ENCODE measurements at places on chromosomes 6 and 20.

DNA sequence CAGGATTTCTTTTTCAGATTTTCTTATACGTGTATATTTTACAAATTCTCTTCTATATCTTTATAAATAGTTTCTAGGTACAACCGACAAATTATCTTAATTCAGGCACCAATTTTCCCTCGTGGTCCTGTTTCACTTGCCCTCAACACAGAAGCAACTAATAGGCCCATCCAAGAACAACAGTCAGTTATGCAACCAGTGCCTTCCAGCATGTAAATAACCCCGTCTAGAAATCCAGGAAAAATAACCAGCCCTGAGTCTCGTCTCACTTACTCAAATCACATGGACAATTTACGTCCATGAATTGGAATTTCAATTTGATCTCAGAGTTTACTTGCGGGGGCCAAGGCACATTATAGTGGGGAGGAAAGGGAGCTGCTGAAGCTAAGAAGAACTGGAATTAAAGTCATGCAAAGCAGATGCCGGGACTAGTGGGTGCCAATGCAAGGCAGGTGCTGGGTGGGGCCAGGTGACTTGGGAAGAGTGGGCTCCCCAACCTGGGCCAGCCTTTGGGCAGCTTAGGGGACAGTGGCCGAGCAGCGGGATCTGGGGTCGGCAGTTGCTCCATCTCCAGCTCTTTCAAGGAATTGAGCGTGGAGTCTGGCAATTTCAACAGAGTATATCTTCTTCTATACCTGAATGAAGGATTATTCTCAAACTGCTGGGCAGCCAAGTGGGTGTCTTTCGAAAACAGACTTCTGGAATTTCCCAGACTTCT is 121.7 kb downstream of the EDN3 start:
- H3K27ac ChIP-seq: no peak overlapping the region
- H3K4me1 ChIP-seq: no peaks in the 10 kb centered on the region
- H3K4me3 ChIP-seq: no peak overlapping the region
- H3K27me3 ChIP-seq: peaks cover 40% of the 10 kb centered on the region

GRCh38 chr20:53708129-53708968 is 114.7 kb upstream of the ZNF217 start:
- no peak overlapping the region for H3K4me3 ChIP-seq
- no peaks in the 10 kb centered on the region for H3K27me3 ChIP-seq
- H3K36me3 ChIP-seq: no peaks in the 10 kb centered on the region
- DNase-seq: no peak

- no peak for DNase-seq
- no peaks in the 10 kb centered on the region for H3K4me1 ChIP-seq
- H3K27me3 ChIP-seq: no peaks in the 10 kb centered on the region
- no peak overlapping the region for H3K4me3 ChIP-seq
These were observed 18.9 kb downstream of the ZNF831 start for GRCh38 chr20:59182401-59183044.

DNA sequence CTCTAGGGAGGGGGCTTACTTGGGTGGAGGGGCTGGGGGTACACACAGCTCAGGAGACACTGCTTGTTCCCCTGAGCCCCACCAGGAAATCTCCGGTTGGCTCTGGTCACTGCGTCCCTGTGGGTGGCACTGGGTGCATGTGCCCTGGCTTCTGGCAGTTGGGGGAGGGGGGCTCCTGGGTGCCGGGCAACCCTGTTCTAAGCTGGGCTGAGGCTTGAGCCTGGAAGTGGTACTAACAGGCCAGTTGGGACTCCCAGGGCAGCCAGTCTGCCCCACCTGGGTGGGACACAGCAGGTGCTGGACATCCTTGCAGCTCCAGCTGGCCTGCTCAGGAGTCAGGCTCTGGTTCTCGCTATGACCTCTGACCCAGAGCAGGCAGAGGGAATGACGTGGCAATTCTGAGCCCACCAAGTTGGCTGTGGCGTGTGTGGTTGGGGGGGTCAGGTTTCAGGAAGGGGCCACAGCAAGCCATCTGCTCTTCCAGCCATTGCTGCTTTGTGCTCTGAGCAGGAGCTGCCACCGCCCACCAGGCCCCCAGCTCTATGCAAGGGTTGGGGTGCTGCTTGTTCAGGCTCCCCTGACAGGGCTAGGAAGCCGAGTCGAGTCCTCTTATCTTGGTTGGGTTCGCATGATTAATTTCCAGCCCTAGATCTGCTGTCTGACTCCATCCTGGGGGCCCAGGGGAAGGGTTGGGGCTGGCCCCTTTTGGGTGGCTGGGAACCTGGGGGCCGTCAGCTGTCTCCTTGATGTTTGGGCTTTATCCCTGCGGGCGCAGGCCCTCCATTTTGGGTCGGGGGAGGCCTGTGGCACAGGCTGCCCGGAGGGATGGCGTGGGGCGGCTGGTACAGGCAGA is 590 bp downstream of the C20orf204 start:
- H3K27ac ChIP-seq: peak overlapping the region; percentile 64
- H3K4me1 ChIP-seq: peaks cover 25% of the 10 kb centered on the region
- no peak overlapping the region for H3K4me3 ChIP-seq
- peaks cover 35% of the 10 kb centered on the region for H3K36me3 ChIP-seq
- peak; percentile 78 for DNase-seq

DNA sequence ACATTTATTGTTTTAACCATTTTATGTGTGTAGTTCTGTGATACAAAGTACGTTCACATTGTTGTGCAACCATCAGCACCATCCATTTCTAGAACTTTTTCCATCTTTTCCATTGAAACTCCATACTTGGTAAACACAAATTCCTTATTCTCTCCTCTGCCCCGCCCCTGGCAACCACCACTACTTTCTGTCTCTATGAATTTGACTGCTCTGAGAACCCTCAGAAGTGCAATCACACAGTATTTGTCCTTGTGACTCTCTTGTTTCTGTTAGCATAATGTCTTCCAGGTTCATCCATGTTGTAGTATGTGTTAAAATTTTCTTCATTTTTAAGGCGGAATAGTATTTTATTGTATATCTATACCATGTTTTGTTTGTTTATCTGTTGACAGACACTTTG is 56.9 kb downstream of the DHX35 start:
- H3K4me3 ChIP-seq: no peak overlapping the region
- H3K4me1 ChIP-seq: no peaks in the 10 kb centered on the region
- DNase-seq: no peak
- H3K27me3 ChIP-seq: no peaks in the 10 kb centered on the region
- H3K36me3 ChIP-seq: peaks cover 88% of the 10 kb centered on the region

DNA sequence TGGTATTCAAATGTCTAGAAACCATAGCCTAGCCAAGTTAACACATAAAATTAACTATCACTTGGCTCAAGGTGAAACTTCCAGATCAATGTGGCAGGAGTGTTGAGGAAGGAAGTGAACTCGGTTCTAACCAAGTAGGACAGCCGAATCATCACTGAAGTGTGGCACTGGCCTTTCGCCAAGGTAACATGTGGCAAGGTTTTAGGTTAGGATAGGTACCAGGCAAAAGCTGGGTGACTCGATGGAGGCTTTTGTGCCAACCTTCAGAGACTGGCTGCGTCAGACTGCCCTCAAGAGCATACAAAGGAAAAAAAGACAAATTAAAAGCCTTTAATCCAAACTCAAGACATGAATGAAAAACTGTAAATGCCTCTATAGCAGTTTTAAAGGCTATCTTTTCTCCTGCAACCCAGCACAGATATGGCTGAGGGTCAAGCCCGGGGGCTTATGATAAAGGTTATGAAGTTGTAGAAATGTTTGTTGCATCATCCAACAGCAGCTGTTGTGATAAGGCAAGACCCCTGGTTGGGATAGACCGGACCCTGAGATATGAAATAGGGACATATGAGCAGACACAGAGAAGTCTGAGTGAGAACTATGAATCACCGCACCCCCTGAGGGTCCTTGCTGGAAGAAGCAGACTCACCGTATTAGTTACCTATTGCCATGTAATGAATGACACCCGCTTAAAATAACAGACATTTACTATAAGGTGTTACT is 11.9 kb downstream of the PSMB9 start:
- H3K36me3 ChIP-seq: no peaks in the 10 kb centered on the region
- H3K4me1 ChIP-seq: no peaks in the 10 kb centered on the region
- H3K27me3 ChIP-seq: peaks cover 22% of the 10 kb centered on the region
- no peak overlapping the region for H3K4me3 ChIP-seq

DNA sequence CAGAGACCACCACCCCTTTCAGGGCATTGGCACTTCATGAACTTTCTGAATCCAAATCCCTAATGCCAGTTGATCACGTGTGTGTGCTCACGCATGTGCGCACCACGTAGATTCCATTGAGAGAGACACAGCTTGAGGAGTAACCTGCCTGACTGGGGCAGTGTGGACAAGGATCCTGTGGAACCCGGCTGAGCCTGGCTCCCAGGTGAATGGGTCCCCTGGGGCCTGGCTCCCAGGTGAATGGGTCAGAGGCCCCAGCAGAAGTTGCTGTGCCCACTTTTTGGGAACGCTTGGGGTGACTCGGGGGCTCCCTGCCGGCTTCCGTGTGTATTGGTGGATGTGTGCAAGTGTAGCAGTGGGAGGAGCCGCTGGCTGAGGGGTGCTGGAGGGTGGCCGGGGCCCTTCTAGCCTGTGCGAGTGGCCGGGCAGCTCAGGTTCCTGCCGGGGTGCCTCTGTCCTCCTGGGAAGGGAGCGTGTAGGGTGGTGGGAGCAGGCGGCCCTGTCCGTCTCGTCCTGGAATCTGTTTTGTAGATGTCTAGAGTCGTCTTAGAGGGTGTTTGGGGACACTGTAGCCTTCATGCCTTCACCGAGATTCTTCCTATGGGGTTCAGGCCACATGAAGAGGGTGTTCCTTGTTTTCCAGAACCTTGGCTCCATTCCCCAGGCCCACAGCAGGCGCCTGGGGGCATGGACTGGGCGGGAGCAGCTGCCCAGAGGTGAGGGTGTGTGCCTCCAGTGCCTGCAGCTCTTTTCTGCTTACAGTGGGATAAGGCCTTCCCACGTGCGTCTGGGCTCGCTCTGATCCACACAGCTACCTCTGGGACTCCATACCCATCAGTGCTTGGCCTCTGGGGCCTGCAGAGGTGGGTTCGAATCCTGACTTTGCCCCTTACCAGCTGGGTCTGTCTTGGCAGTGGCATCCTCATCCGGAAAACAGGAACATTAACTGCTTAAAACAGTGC is 3.2 kb downstream of the RBM38 start:
- peaks cover 74% of the 10 kb centered on the region for H3K36me3 ChIP-seq
- H3K4me3 ChIP-seq: no peak overlapping the region
- DNase-seq: no peak
- no peaks in the 10 kb centered on the region for H3K27me3 ChIP-seq

DNA sequence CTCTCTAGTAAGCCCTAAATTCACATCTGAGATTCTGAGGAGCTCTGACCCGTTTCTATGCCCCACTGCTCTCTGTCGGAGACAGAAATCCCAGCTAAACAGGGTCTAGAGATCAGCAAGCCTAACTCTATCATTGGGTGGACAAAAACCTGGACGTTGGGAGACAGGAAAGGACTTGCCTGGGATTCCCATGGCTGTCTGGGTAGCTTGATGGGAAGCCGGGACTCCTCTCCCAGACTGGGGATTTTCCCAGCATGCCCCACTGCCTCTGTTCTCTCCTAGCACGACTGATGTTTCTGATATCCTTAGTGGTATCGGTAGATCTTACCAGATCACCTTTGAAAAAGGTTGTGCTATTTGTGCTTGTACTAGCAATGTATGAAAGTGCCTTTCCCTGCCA is 22.9 kb downstream of the DUSP22 start:
- peaks cover 30% of the 10 kb centered on the region for H3K27me3 ChIP-seq
- no peaks in the 10 kb centered on the region for H3K36me3 ChIP-seq
- no peak overlapping the region for H3K27ac ChIP-seq
- no peak for DNase-seq
- H3K4me1 ChIP-seq: peaks cover 5% of the 10 kb centered on the region

GRCh38 chr6:30800871-30801270 is 56.5 kb upstream of the IER3 start:
- no peaks in the 10 kb centered on the region for H3K27me3 ChIP-seq
- no peaks in the 10 kb centered on the region for H3K36me3 ChIP-seq
- peaks cover 18% of the 10 kb centered on the region for H3K4me1 ChIP-seq

GRCh38 chr20:36271639-36272546 is 34.2 kb upstream of the DLGAP4 start:
- no peaks in the 10 kb centered on the region for H3K4me1 ChIP-seq
- H3K27ac ChIP-seq: no peak overlapping the region
- no peaks in the 10 kb centered on the region for H3K36me3 ChIP-seq
- H3K4me3 ChIP-seq: no peak overlapping the region

DNA sequence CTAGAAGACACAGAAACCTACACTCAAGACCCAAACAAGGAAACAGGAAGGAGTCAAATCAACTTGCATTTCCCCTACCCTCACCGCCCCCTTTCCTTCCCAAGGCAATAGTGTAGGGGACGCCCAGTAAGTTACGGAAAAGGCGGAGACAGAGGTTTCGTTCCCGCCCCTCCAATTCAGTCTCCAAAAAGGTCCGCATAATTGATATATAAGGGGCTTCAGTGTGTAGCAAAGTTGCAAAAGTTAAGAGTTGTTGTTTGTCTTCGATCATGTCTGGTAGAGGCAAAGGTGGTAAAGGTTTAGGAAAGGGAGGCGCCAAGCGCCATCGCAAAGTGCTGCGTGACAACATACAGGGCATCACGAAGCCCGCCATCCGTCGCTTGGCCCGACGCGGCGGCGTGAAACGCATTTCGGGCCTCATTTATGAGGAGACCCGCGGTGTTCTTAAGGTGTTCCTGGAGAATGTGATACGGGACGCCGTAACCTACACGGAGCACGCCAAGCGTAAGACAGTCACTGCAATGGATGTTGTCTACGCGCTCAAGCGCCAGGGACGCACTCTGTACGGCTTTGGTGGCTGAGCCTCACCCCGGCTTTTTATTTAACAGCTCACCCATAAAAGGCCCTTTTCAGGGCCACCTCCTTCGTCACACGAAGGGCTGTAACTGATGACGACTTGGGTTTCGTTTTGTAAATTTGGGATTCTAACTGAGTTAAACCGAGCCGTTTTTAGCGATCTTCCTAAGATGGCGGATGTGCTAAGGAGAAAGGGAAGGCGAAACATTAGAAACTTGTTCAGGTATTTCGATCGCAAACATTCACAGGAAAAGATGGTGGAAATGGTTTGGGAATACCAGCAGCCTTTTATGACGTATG is 124.6 kb upstream of the BTN3A2 start:
- H3K36me3 ChIP-seq: no peaks in the 10 kb centered on the region
- no peak overlapping the region for H3K4me3 ChIP-seq
- no peaks in the 10 kb centered on the region for H3K27me3 ChIP-seq

GRCh38 chr20:2101057-2101864 is at the start of gene STK35:
STK35 (plus strand) TSS chr20:2101827; CDS start chr20:2101882, 55 bp downstream.
- H3K27ac ChIP-seq: peak within 1 kb of the TSS; percentile 100
- H3K27me3 ChIP-seq: no peaks in the 10 kb centered on the region
- peak within 1 kb of the TSS; percentile 85 for H3K4me3 ChIP-seq
- peaks cover 21% of the 10 kb centered on the region for H3K36me3 ChIP-seq
- DNase-seq: peak; percentile 72

DNA sequence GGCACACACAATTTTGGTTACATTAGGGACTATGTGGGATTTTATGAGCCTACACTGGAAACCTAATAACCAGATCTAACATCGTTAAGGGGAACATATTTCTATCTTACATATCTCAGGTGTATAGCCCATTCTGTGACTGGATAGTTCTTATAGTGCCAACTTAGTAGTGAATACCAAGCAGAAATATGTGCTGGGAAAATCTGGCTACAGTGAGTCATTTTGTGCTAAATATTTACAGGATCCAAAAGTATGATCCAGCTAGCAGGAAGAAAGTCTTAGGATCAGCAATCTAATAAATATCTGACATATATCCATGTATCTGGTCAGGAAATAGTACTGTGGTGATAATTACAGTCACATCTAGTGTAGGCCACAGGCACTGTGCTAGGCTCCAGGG is 94.6 kb upstream of the INSM1 start:
- H3K4me1 ChIP-seq: no peaks in the 10 kb centered on the region
- DNase-seq: no peak
- H3K27ac ChIP-seq: no peak overlapping the region
- no peaks in the 10 kb centered on the region for H3K36me3 ChIP-seq
- H3K27me3 ChIP-seq: no peaks in the 10 kb centered on the region
- H3K4me3 ChIP-seq: no peak overlapping the region

All from K562 (cell line).